ENCODE measurements at places on chromosomes 11 and 22. TPM values are rescaled to one million over a fixed set of nuclear protein-coding genes. Genes with fewer than 3 reads are reported as not detected.

DNA sequence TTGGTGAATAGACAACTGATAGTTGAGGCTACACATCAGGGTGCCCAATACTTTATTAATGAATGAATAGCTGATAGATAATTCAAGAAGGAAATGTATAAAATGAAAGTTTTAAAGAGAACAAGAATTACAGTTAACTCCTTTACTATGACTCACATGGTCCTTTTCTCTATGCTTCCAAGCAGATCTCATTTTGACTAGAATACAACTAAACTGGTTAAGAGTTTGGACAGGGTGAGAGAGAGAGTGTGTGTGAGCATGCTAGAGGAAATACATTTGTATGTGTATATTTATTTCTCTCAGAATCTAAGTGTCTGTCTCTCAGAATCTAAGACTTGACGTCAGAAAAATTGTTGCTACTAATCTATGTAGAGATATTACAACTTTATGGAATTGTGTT lies 66.7 kb downstream of the SIK2 start:
- no peak overlapping the region for H3K27ac ChIP-seq
- no peak overlapping the region for H3K4me3 ChIP-seq

The MYRF gene
- 0.63 TPM for polyA plus RNA-seq

DNA sequence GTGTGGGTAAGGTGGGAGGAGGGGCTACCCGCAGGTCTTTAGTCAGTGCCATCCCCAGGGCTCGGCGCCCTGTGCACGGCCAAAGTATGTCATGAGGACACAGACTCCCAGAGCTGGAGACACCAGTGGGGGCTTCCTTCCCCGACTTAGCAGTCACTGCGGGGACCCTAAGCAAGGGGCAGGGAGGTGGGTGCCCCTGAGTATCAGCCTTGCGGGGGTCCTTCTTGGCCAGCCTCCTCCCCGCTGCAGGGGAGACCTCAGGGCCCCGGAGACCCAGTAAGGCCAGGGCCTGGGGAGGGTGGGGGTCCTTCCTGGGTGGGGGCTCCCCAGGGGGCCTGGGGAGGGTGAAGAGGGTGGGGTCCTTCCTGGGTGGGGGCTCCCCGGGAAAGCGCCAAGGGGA lies 673.8 kb downstream of the BRD1 start:
- no peaks in the 10 kb centered on the region for H3K36me3 ChIP-seq
- no peak for DNase-seq

DNA sequence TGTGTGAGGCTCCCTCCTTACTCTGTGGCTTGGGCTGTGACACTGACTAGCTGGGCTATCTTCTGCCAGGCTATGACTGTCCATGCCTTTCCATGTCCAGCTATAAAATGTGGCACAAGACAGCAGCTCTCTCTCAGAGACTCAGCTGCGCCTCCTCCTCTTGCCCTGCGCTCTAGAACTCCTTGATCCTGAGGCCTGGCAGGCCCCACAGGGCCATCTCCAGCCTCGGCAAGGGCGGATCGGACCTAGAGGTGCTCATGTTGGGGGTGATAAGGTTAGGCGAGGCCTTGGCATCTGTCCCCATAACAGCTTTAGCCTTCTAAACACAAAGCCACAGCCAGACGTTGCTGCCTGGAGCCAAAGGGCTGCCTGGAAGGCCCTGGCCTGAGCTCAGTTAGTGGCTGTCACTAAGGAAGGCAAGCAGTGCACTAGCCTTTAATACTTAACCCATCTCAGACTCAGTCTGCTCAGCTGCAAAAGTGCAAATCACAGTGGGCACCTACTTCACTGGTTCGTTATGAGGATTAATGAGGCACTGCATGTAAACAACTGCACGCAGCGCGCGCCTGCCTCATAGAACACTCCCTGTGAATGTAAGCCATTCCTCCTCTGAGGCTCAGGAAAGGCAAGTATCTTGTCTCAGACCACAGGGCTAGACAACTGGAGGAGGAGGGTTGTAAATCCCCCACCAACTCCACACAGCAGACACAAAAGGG lies 1.2 kb downstream of the GUCD1 start:
- H3K4me3 ChIP-seq, result peak overlapping the region; percentile 86
- H3K27me3 ChIP-seq, result no peaks in the 10 kb centered on the region

DNA sequence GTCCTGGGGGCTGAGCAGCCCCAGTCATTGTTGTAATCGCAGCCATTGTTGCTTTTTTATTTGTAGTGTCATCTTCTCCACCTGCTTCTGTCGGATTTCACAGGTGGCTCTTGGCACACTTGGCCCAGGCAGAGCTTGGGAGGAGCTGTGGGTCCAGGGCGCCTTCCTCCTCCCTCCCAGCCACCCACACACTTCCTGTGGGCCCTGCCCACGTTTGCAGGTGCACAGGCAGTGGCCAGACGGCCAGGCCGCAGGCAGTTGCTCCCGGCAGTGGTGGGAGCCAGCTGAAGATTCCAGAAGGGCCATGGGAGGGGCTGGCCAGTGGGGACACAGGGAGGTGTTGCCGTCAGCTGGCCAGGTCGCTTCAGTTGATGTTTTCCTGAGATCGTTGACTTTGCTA lies 1191.9 kb downstream of the BRD1 start:
- H3K36me3 ChIP-seq, result no peaks in the 10 kb centered on the region
- no peaks in the 10 kb centered on the region for H3K4me1 ChIP-seq
- DNase-seq, result no peak
- H3K27me3 ChIP-seq, result no peaks in the 10 kb centered on the region
- H3K27ac ChIP-seq, result no peak overlapping the region

DNA sequence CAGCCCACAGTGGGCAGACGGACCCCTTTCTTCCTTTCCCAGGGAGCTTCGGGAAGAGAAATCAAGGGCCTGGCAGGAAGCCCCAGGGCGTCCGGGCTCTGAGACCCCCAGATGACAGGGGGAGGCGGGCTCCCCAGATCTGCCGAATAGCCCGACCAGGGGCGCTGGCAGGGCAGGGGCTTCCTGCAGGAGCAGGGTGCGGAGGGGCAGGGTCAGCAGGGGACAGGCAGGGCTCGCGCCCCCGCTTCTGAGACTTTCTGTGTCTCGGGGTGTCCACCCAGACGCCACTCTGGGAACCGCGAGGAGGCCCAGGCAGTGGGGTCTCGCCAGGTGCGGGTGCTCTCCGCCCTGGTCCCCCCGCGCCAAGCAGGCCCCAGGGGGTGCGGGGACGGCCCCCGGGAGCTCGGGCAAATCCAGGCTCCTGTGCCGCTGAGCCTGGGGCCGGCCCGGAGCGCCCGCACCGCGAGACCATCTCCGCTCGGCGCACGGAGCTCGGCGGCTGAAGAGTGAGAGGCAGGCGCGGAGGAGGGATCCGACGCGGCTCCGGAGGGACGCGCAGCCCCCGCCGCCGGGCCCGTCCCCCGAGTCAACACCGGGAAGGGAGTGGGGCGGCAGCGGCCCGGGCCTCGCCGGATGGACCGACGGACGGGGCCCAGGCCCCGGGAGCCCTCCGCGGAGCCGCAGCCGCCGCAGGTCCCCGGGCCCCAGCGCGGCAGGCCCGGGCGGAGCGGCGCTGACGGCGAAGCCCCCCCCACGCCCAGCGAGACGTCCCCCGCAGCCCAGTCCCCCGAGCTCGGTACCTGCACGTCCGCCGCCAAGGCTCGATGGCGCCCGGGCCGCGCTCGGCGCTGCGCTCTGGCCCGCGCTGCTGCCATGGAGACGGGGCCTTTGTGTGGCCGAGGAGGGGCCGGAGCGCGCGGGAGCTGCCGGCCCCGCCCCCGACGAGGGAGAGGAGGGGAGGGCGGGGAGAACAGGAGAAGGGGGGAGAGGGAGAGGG lies at the start of gene PLXNB2:
Gene PLXNB2, minus strand, starts transcription at position 894 of the 997 bp plus-strand sequence. CDS start 17,062 bp downstream, outside the sequence.
- H3K27me3 ChIP-seq, result peaks cover 9% of the 10 kb centered on the region
- no peaks in the 10 kb centered on the region for H3K36me3 ChIP-seq
- DNase-seq, result no peak

DNA sequence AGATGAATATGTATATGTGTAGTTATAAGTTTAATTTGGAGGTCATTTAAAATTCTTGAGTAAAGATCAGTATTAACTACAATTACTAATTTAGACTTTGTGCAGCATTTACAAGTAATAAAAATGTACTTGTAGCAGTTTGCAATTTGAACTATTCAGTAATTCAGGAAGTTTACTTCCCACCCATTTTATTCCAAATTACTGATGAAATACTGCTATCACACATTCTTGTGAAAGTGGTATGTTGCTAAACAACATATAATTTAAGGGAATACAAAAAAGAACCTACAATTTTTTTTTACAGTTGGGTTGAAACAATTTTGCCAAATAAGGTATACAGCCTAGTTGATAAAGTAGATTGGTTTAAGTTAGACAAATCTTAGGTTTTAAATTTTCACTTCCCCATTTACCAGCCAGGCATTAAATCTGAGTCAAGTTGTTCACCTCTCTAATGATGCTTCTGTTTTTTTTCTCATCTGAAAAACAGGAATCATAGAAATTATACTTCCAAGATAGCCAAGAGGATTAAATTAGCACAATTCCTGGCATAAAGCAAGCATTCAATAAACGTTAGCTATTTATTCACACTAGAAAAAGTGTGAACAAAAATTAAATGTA lies 45.3 kb downstream of the ZBTB44 start:
- no peak overlapping the region for H3K4me3 ChIP-seq
- H3K36me3 ChIP-seq, result peaks cover 7% of the 10 kb centered on the region
- no peak overlapping the region for H3K27ac ChIP-seq
- no peaks in the 10 kb centered on the region for H3K4me1 ChIP-seq
- no peaks in the 10 kb centered on the region for H3K27me3 ChIP-seq

DNA sequence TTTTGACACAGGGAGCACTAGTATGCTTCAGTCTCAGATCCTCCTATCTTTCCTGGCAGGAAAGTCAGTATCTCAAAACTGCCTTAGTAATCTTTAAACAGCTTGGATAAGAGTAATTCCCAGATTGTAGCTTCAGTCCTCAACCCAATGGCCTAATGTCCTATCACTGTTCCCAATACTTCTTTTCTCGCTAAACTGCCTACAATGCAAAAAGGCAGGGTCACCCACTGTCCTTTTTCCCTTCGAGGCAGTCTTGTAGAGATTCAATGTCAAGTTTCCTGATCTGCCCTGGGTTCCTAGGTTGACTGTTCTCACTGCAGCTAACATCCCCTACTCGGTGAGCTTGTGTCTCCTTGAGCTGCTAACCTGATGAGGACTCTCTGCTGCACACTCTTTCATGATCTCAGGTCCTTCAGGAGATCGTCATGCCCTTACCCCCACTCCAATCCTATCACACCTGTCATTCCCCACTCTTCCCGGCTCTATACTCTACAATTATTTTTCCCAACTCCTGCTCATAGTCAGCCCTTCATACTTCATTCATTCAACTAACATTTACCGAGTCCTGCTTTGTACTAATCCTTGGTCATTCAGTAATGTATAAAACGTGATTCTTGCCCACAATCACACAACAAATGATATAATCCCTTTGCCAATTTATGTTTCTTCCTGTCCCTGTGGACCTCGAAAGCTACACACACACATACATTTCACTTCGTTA lies 904 bp downstream of the C2CD3 start:
- H3K27me3 ChIP-seq, result no peaks in the 10 kb centered on the region
- H3K27ac ChIP-seq, result peak overlapping the region; percentile 88
- peak overlapping the region; percentile 83 for H3K4me3 ChIP-seq
- no peak for DNase-seq

- no peaks in the 10 kb centered on the region for H3K4me1 ChIP-seq
- no peaks in the 10 kb centered on the region for H3K36me3 ChIP-seq
Measured at GRCh38 chr11:19208959-19209546, 7.3 kb upstream of the CSRP3 start.

- H3K27ac ChIP-seq, result no peak overlapping the region
- peaks cover 2% of the 10 kb centered on the region for H3K4me1 ChIP-seq
- H3K36me3 ChIP-seq, result no peaks in the 10 kb centered on the region
- DNase-seq, result no peak
- no peaks in the 10 kb centered on the region for H3K27me3 ChIP-seq
Measured at GRCh38 chr22:30201945-30202344, 44.6 kb downstream of the LIF start.

Data from CD8-positive, alpha-beta memory T cell (primary cell).